ENCODE measurements at places on chromosomes 3 and 15.

DNA sequence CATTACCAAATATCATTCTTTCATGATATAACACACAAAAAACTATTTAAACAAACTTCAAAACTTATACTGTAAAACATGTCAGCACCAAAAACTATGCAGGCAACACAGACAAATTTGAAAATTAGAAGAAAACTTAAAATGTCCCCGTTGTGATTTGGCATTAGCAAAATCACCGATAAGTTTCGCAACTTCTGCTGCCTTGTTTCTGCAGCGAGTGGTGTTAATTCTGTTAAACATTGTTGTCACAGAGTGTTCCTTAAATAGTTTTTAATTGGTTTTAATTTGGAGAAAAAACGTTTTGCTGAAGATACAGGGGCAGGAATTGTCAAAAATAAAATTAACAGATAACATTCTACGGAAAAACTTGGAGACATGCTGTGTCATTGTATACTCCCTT lies 160.6 kb downstream of the RPLP1 start:
- no peak for DNase-seq

DNA sequence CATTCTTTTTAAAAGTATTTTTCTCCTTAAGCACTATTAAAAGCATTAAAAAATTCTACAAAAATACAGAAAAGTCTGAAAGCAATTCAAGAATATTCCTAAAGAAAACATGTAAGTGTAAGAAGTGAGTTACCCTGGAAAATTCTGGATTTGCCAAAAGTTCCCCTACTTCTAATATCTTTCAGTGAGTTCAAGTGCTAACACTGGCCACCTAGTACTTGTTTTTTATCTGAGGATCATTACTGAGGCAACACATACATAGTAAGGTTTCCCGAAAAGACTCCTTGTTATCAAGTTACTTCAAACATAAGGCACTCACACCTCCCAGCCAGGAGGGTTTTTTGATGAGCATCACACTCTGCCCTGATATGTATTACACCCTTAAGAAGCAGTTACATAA lies 158.4 kb downstream of the TIGIT start:
- DNase-seq = no peak

GRCh38 chr15:47551079-47551478 lies 166.2 kb upstream of the SEMA6D start:
- no peak for DNase-seq

DNA sequence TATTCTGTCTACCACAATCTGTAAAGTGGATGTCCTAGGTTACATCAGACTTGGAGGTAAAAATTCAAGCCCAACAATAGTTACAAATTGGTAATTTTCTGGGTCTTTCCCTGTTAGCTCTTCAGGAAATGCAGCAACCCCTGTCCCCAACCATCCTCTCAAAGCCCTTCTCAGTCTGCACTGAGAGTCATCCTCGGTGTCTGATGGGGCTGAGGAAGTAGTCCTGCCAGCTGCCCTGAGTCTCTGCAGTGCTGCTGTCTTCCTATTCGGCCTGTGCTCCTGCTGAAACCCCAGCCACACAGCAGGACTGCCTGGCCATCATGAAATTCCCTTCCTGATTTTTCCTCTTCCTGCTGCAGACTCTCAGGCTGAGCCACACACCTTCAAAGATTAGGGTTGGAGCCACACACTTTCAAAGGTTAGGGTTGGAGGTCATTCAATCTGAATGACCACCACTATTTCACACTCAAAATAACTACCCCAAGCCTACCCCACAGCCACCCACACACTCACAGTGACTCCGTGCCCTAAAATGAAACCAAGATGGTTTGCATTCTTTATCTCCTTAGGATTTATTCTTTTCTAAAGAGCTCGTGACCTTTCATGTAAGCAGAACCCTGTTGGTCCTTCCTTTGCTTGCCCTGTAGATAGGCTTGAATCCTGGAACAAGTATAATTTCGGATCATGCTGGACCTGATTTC lies 17.6 kb downstream of the TRIM42 start:
- DNase-seq = no peak

DNA sequence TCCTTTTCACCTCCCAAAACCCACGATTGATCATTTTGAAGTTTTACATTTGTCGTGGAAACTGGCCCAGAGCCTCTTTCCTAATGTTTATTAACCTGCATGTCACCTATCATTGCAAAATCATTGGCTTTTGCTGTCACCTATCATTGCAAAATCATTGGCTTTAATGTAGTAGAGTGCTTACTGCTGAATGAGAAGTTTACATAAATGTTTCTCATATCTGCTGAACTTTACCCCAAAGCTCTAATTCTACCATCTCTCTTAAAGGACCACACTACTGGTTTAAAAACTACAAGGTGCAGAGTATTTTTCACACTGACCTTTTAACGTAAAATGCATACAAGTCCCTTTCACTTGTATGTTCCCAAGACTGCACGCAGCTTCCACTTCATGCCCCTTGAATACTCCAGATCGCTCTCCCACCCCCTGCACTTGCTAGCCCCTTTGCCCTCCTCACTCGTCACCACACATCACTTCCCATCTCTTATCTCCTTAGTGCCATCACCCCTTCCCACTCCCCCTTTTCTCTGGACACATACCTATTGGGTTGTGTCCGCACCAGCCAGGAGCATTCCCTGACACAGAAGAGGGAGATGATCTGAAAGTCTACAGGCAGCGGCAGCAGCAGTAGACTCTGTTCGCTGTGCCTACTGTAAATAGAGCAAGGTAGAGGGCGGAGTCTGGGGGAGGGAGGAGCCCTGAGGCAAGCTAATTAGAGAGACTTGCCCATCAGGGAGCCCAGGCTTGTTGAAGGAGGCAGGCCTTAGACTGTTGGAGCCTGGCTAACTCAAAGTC lies 30.2 kb upstream of the ATOSA start:
- DNase-seq = no peak

GRCh38 chr3:180782195-180782984 lies 103.1 kb upstream of the CCDC39 start:
- DNase-seq = no peak

DNA sequence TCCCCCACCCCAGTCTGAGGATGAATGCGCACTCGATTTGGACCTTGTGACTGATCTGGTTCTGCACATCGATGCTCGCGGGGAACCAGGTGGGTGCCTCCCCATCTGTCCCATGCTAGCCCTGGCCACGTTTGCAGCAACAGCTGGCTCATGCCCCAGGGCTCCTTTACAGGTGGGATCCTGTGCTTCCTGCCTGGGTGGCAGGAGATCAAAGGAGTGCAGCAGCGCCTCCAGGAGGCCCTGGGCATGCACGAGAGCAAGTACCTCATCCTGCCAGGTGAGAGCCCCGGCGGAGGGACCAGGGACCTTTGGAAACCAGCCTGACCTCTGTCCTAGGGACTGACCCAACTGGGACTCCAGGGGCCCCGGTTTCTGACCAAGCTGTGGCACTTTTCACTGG lies 44.3 kb downstream of the DHX30 start:
- DNase-seq = no peak

- no peak for DNase-seq
These were observed 979 bp downstream of the UNC13C start for GRCh38 chr15:53979051-53979788.

GRCh38 chr3:80017369-80017768 lies 249.6 kb upstream of the ROBO1 start:
- no peak for DNase-seq

GRCh38 chr3:182704926-182705325 lies 88.4 kb upstream of the ATP11B start:
- no peak for DNase-seq

DNA sequence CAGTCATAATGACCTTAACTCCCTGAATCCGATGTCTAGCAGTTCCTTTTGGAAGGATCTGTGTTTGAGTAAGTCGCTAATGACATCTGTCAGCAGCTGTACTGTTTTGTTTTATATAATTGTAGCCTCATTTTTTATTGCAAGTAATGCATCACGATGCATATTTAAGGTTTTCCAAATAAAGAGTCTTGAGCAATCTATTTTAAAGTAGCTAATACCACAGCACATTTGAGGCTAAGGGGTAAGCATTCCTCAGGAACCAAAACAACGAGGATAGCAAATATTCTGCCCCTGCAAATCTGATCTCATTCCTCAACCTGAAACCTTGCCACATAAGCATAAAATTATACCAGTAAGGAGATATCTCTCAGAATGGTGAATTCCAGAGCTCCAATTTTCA lies 98.7 kb downstream of the TBC1D5 start:
- no peak for DNase-seq

GRCh38 chr3:149688122-149688757 lies 30.4 kb upstream of the WWTR1 start:
- DNase-seq = no peak

DNA sequence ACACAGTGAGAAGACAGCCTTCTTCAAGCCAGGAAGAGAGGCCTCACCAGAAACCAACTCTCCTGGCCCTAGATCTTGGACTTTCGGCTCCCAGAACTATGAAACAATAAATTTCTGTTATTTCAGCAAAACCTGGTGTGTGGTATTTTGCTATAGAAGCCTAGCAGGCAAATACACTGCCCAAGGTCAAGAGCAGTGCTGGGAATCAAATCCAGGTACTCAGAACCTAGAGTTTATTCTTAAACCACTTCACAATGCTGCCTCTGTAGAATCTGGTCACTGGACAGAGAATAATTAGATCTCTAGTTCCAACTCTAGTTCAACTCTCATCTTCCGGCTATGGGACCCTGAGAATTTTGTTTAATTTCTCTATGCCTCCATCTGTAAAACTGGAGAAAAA lies 46.6 kb downstream of the ATP13A4 start:
- no peak for DNase-seq

- DNase-seq = no peak
These were observed 29.6 kb downstream of the CALML4 start for GRCh38 chr15:68175526-68175925.

GRCh38 chr3:4772171-4772804 lies 206.9 kb upstream of the BHLHE40 start:
- no peak for DNase-seq

DNA sequence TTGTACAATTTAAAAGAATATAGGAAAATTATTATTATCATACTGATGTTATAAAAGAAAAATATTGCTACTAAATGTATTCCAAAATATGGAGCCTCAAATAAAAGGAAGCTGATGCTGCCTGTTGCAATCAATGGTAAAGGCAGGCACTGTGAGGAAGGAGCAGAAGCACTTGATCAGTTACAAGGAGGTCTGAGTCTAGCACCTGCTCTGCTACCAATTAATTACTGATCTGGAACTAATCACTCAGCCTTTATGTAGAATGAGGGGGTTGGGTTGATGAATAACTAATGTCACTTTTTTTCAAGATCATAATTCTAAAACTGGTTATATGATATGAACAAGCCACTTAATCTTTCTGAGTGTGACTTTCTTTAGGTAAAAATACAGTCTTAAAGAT lies 5.5 kb downstream of the ADGRG7 start:
- no peak for DNase-seq

GRCh38 chr3:104781112-104781511 lies 585.6 kb upstream of the ALCAM start:
- no peak for DNase-seq

- no peak for DNase-seq
These were observed 31.3 kb downstream of the SHQ1 start for GRCh38 chr3:72816862-72817355.

DNA sequence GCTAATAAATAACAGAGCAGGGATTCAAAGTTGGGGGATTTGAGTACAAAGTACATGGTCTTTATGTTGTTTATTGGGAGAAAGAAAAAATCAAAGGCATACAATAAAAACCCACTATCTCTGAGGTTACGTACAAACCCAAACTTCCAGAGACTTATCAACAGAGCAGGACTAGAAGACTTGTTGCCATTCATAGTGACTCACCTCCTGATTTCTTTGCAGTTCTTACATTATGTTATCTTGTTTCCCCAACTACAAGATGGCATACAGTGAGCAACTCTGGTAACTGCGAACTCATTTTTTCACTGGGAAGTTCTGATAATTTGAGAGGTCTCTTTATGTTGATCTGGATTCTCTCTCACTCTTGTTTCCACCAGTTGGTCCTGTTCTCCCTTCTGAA lies 80.6 kb upstream of the ETV5 start:
- DNase-seq = no peak

GRCh38 chr3:66133853-66134445 lies 86.9 kb upstream of the SLC25A26 start:
- DNase-seq = no peak

DNA sequence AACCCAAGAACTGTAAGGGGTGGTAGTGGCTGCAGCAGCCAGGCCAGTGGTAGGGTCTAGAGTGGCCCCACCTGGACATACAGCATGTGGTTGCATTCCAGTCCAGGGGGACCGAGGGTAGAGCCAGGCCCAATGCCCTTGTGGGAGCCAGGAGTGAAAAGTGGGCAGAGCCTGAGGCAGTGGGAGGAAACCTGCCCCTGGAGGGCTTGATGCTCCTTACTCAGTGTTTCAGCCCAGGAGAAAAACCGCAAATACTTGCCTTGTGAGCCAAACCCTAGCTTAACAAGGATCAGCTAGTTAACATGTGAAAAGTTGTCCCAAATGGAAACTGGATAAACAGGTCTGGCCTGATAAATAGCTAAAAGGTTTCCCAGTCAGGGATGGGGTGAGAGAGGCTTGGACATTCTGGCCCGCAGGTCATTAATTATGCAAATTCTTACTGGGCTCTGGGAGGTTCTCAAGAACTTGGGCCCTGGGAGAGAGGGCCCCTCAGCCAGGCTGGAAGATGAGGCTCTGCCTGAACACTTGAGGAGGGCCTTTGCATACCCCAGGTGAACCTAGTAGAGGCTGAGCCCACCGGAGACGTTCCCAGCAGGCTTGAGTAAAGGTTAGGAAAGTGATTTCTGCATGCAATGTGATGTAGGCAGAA lies 222.1 kb downstream of the THSD4 start:
- no peak for DNase-seq

DNA sequence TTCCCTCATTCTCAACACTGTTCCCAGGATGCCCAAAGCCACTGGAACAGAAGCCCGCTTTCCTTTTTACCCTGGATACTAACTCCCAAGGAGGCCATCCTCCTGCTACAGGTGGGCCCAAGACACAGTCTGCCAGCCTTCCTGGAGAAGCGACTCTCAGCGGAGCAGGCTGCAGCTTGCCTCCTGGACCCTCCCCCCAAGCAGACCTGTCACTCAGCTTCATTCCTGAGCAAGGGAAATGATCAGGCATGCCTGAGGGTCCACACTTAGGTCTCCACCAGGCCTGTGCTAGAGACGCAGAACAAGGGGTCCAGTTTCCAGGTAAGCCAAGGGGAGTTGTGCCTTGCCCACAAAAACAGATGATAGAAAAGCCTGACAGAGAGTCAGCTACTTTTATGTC lies 62.8 kb downstream of the SLCO2A1 start:
- DNase-seq = no peak

DNA sequence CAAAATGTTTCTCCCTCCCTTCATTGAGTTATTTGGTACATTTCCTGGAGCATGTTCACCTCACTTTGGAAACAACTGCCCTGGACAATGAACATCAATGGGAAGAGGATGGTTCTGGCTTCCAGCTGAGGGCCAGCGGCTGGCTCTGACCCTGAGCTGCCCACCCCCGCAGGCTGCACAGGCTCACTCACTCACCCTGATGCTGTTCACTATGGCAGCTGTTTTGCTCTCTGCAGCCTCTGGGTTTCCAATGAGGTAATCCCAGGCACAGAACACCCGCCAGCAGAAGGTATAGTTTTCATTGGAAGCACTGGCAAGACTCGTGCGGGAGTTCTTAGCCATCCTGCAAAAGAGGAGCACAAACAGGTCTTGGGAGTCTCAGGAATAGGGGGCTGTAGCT lies 17.8 kb downstream of the TMC3 start:
- no peak for DNase-seq

Measured in nucleus accumbens (tissue), 56 donors.